Germinal center (tissue), 1 donor: ENCODE measurements at places on chromosomes 7 and 10.

GRCh38 chr10:7373039-7373438 is 37.8 kb downstream of the SFMBT2 start:
- no peak for DNase-seq

DNA sequence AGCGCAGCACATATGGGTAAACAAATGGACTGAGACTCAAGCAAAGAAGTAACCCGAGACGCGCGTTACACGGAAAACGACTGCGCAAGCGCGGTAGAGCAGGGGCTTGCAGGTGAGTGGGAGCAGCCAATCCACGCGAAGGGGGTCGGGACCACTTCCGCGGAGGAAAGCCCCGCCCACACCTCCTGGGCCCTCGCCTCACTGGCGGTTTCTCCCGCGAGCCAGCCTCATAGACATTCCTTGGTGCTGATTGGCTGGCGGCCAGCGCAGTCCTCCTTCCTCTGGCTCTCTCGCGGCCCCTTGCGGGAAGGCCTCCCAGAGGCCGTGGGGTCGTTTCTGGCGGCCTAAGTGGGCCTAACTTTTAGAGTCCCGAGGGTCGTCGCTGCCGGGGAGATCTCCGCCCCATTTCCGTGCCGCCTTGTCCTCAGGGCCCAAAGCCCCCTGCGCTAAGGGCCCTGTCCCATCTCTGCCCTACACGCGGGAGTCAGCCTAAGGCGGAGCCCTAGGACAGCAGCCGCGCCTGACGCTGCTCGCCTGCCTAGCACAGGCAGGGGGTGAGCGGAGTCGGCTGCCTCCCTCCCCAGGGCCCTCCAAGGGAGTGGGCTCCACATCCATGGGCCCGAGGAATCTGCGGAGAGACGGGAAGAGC is 9.1 kb upstream of the FXYD4 start:
- peak; percentile 97 for DNase-seq

- DNase-seq: no peak
Measured at GRCh38 chr7:35991511-35992232, 161.4 kb upstream of the EEPD1 start.

DNA sequence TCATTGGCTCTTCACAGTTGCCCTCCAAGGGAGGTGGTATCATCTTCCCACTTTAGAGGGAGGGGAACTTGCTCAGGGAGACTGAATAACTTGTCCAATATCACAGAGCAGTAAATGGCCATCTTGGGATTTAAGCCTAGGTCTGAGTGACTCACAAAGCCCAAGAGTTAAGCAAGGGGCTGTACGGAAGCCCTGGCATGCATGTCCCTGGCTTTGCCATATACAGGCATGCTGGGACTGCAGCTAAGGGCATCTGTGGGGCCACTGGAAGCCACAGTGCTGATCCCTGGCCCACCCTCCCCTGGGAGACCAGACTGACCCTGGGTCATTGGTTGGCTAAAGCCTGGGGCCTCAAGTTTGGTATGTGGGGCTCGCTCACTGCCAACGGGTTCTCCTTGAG is 3.1 kb downstream of the VSIR start:
- no peak for DNase-seq

GRCh38 chr10:57919864-57920263 is 347.8 kb downstream of the IPMK start:
- no peak for DNase-seq

GRCh38 chr10:75043256-75044131 is 68.0 kb upstream of the SAMD8 start:
- DNase-seq: peak; percentile 80

DNA sequence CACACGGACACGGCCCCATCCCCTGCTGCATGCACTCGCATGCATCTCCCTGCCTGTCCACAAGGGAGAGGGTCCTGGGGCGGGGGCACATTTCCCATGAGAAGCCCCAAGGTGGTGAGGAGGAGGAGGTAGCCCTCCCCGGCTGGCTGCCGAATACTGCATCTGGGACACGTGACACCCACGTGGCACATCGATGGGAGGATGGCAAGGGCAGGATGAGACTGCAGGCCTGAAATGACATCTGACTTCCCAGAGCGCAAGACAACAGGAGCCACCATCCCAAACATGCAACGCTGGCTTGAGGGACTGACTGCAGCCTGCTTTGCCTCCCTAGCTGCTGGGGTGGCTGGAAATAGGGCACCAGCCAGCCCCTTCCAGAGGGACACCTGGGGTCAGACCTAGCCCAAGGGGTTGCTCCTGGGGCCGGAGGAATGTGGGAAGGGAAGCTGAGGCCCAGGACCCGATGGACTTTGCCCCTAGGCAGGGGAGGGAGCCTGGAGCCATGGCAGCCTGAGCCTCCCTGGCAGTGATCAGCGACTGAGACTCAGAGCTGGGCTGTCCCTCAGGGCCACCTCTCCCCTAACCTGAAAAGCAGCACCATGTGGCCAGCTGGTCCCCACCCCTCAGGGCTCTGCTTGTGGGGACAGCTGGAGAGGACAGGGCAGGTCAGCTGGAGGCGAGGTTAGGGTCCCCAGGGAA is 16.1 kb downstream of the BUD23 start:
- DNase-seq: no peak

DNA sequence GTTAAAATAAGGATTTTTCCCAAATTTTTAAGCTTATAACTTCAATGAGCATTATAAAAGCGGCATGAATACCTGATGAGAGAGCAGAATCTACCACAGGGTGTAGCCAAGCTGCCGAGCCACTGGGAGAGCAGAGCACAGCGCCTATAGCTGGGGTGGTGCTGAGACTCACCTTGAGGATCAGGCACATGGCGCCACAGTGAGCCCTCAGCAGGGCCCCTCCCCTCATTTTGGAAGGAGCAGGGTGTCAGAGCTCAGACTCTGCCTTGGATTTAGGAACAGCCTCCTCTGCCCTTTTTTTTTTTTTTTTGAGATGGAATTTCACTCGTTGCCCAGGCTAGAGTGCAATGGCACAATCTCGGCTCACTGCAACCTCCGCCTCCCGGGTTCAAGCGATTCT is 118.6 kb downstream of the SRPK2 start:
- DNase-seq: no peak

- DNase-seq: no peak
Measured at GRCh38 chr10:5071411-5072198, 22.6 kb upstream of the AKR1C3 start.

DNA sequence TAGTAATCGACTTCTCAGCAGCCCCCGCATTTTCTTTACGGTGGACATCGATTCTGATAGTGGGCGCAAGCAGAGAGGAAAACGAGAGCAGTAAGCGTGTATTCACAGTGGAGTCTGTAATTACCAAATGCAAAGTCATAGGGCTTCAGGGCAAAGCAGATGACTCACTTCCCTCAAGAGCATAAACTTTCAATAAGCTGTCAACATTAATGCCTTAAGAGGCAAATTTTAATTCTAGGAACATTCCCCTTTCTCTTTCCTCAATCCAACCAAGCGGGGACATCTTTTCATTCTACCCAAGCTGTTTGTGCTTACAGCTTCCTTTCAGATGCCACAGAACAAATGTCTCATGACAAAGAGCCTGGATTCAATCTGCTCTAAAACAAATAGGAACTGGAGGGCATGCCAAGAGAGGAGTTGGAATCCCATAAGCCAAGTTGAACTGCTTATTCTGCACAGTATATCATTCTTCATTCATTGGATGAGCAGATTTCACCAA is 48.6 kb downstream of the MALSU1 start:
- DNase-seq: no peak

- DNase-seq: no peak
Measured at GRCh38 chr10:117531371-117532002, 11.1 kb upstream of the EMX2 start.

DNA sequence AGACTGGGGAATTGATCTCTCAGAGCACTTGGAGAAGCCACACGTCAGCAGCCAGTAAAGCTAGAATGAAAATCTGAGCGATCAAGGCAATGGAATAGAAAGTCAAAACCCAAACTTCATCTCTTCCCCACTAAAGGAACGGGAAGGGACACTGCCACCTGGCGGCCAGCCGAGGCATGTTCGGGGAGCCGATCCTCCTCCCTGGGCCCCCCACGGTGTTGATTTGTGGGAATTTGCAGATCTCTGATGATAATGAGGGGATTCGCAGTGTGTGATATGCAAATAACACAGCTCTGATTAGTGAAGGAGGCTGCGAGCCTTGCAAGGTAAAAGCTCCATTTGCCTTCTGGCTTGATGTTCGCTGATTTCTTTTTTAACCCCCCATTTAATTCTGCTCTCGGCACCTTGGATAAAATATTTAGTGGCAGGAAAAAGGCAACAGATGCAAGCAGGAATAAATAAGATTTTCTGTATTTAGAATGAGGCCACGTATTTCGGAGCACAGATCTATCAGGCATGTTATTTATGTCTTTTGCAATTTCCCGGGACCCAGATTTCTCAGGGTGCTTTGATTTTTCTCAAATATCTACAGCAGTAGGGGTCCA is 258.6 kb downstream of the PAXIP1 start:
- DNase-seq: peak; percentile 62

- no peak for DNase-seq
Measured at GRCh38 chr7:37394158-37394557, 54.5 kb downstream of the ELMO1 start.

DNA sequence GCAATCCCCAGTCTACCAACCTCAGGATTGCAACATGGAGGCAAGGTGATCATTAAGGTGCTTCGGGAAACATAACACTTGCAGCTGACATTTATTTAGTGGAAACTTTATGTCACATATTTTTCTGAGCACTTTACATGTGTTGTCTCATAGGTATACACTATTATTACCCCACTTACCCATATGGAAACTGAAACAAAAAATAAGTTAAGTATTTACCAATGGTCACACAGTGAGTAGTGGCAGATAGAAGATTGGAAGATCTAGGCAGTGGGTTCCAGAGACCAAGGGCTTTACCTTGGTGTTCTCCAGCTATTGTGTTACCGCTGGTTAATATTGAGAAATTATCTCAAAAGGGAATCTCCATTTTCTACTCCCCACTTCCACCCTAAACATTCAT is 1279.1 kb upstream of the SORCS1 start:
- DNase-seq: no peak

DNA sequence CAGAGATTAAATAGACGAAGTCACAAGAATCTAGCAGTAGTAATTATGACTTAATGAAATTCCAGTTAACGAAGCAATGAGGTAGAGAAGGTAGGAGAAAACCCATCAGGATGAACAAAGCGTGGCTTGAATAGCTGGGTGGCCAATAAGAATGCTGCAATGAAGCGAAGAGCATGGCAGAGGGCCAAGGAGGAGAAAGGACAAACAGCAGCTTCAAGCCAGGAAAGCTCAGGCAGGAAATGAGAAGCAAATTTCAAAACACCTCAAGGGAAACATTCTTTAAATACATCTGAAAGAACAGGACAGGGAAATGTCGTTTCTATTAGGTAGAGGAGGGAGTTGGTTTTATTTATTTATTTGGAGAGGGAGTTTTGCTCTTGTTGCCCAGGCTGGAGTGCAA is 122.5 kb downstream of the KIAA1217 start:
- DNase-seq: no peak

DNA sequence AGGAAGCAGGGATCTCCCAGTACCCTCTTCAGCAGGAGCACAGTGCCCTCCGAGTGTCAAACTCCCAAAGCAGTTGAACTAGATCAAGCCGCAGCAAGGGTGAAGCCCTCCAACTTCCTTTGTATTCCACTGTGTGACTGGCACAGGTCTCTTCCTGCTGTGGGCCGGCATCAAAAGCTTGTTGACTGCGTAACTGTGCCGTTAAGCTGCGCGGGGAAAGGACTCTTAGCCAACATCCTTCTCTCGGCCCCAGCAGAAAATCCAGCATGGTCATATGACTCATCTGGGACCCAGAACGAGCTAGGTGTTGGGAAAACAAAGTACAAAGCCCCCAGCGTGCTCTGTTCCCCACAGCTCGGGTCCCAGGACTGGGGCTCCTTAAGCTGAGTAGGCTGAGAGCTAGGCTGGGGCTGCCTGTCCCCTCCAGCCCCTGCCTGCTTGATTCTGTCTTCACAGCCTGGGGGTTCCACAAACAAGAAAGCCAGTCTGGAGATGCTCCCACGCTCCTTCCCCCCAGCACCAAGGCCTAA is 52.2 kb downstream of the COL17A1 start:
- DNase-seq: no peak

DNA sequence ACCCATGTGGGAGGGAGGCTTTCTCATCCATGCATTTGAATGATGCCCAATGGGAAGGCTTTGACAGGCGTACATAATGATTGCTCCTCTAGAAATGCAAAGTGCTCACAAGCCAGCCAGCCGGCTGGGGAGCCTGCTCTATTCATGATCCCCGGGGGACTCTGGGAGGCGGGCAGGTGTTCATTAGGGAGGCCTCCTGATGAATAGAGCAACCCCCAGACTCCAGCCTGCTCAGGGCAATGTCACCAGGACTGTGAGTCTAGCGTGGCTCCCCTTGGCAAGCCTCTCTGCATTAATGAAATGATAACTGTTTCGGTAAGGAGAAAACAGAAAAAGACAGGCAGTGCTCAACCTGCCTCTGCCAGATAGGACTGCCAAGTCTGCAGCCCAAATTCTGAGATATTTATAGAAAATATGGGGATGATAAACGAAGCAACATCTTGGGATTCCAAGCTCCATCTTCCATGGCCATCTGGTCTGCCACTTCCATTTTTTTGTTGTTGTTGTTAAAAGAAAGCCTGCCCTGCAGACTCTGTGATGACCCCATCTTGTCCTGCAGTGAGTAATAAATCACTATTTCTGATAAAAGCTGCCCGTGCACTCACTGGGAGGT is 236.4 kb downstream of the PRPF18 start:
- no peak for DNase-seq

DNA sequence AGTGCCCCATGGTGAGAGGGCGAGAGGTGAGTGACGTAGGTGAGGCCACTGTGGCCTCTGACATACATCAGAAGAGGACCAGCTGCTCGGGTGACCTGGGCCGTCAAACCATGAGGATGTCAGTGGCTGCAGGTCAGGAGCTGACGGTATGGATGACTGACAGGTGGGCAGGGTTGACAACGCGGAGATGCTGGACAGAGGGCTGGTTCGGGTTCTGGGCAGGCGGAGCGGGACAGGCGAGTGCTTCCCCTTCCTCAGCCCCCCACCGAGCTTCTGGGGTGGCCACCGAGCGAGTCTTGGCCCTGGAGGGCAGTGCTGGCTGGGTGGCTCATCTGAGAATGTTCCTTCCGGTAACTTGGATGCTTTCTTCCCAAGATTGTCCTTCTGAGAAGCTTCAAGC is 91.8 kb downstream of the ACTR3B start:
- DNase-seq: no peak

DNA sequence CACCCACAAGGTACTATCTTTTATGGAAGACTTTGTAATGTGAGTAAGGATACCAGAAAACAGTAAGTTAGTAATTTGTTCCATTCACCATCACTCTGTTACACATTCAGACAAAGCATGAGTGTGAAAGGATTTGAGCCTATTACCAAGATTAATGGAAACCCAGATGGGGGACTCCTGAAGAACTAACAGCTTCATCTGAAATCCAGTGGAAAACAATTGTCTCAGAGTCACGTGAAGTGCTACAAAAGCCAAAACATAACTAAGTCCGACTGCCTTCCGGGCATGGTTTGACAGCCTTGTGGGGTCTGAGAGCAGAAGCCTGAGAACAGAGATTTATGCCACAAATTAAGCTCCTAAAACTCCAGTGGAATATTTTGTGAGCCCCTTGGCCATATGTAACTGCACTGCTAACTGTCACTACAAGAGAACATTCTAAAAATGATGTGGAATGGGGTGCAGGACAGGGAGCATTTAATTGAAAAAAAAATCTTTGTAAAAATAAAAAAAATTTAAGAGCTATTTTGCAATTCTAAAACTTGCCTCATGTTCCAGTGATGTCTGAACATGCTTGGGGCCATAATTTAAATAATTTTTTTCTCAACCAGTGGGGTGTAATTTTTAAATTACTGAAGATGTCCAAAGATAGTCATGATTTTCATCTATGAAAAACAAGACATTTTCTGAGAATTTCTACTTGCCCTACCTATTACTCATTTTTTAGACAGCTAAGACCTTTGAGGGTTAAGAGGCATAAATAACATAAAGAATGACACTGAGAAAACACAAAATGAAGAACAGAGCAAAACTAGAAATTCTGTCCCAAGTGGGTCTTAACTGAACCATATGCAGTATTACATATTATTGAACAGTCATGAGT is 555.0 kb downstream of the INHBA start:
- no peak for DNase-seq
